ENCODE measurements at places on chromosomes 11 and 22.

DNA sequence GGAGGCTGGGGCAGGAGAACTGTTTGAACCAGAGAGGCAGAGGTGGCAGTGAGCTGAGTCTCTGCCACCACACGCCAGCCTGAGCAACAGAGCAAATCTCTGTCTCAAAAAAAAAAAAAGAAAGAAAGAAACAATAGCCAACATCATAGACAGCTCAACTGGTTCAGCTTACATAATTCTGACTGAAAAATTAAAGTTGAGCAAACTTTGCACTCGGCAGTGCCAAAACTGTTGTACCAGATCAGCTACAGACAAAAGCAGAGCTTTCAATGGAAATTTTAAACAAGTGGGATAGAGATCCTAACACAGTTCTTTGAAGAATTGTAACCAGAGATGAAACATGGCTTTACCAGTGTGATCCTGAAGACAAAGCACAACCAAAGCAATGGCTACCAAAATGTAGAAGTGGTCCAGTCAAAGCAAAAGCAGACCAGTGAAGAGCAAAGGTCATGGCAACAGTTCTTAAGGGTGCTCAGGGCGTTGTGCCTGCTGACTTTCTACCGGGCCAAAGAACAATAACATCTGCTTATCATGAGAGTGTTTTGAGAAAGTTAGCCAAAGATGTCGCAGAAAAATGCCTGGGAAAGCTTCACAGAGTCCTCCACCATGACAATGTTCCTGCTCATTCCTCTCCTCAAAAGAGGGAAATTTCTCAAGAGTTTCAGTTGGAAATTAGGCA is 59.3 kb downstream of the TTC28 start:
- no peak for DNase-seq

GRCh38 chr22:28953976-28954880 is 70.9 kb downstream of the ZNRF3 start:
- DNase-seq: no peak

GRCh38 chr11:112885744-112886433 is 75.3 kb upstream of the NCAM1 start:
- DNase-seq: no peak

GRCh38 chr11:66580803-66581202 is 12.1 kb downstream of the CCDC87 start:
- no peak for DNase-seq

- no peak for DNase-seq
These were observed 5.5 kb downstream of the PLET1 start for GRCh38 chr11:112255067-112255720.

- no peak for DNase-seq
These were observed 211.5 kb downstream of the SWAP70 start for GRCh38 chr11:9875399-9875798.

DNA sequence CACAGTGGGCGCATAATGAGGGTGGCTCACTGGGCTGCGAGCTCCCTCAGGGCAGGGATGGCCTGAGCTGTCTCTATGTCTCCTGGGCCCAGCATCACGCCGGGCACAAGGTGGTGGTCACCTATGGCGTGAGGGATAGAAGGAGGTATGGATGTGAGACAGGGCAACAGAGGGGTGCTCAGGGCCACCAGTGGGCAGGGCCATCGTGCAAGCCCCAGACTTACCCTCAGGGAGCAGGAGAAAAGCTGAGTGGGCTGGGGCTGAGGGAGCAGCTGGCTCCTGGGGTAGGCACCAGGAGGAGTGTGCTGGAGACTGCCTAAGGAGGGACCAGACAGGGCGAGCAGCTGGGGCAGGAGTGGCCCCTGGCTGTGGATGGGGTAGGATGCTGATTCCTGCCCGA is 34.3 kb upstream of the KLHL35 start:
- DNase-seq: no peak

Data from CD4-positive, alpha-beta T cell treated with Interleukin-21 for 1 hour (primary cell).